ENCODE measurements at places on chromosomes 12 and 14. TPM values are rescaled to one million over a fixed set of nuclear protein-coding genes. Genes with fewer than 3 reads are reported as not detected.

The FIGNL2 gene
- polyA plus RNA-seq = 1.7 TPM

The CLEC4D gene
- not detected for polyA plus RNA-seq

The IL22 gene
- not detected for polyA plus RNA-seq

The RTL1 gene
- 54.6 TPM for polyA plus RNA-seq

The PLEK2 gene
- polyA plus RNA-seq = 0.80 TPM

DNA sequence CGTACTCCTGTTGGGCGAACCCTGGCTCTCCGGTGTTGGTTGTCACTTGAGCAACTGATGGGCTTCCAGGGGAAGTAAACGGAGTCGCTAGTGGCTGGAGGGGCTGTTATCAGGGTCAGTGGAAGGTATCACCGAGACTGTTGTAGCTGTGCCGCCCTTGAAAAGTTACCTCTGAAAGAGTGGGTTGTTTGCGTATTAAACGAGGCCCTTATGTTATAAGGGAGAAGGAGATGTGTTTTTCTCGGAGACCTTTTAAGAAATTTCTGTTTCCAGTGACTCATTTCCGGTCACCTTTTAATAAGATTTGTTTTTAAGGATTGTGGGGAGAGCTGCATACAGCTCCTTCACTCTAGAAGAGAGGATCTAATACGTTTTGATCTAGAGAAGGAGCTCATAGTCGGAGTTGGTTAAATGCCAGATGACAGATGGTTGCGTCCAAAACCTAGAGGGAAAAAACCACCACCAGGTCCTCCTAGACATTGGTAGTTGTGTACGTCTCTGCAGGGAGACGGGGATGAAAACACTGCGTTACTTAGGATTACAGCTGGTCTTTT is 750 bp upstream of the DBX2 start:
- no peak overlapping the region for H3K27ac ChIP-seq
- DNase-seq = peak; percentile 54
- peaks cover 19% of the 10 kb centered on the region for H3K27me3 ChIP-seq
- H3K36me3 ChIP-seq = no peaks in the 10 kb centered on the region

- H3K36me3 ChIP-seq = peaks cover 23% of the 10 kb centered on the region
- H3K27me3 ChIP-seq = no peaks in the 10 kb centered on the region
- no peak for DNase-seq
- H3K4me1 ChIP-seq = no peaks in the 10 kb centered on the region
- H3K27ac ChIP-seq = no peak overlapping the region
Observed at GRCh38 chr14:69378274-69378673, 19.8 kb downstream of the ERH start.

DNA sequence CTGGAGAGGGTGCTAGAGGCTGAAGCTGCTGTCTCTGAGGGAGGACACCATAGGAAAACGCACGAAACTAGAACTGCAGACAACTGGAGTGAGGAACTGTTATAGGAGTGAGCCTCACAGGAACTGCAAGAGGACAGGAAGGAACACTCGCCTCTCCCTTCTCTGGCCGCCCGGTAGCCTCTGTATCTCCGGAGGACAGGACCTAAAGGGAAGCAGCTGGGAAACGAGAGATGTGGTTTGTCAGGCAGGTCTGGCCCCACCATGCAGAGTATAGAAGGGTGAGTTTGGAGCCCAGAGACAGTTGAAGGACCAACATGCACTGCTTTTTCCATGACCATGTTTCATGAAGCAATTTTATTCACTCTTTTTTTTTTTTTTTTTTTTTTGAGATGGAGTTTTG is 127.3 kb downstream of the EFCAB11 start:
- H3K36me3 ChIP-seq = no peaks in the 10 kb centered on the region
- no peak overlapping the region for H3K27ac ChIP-seq
- no peak for DNase-seq
- no peak overlapping the region for H3K4me3 ChIP-seq

- H3K27me3 ChIP-seq = no peaks in the 10 kb centered on the region
- H3K36me3 ChIP-seq = no peaks in the 10 kb centered on the region
- no peak overlapping the region for H3K4me3 ChIP-seq
- H3K4me1 ChIP-seq = no peaks in the 10 kb centered on the region
- no peak overlapping the region for H3K27ac ChIP-seq
Observed at GRCh38 chr12:88227263-88227662, 85.2 kb downstream of the TMTC3 start.

DNA sequence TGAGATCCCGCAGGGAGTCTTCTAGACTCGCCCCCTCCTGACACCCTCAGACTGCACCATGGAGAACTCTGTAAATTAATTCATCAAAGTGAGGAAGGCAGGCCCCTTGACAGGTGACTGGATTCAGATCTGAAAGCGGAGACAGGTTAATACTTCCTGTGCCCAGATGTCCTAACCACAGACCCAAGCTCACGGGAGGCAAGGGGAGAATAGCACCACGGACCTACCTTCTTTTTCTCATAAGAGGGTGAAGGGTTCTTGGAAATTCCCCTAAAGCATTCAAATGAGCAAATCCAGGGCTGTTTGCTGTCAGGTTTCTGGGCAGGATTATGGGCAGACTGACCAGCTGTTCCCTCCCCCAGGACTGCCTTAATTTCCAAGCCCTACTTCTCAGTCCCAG is 170.0 kb downstream of the ZFP36L1 start:
- H3K4me3 ChIP-seq = no peak overlapping the region
- peaks cover 43% of the 10 kb centered on the region for H3K4me1 ChIP-seq
- H3K27me3 ChIP-seq = no peaks in the 10 kb centered on the region
- no peak for DNase-seq

DNA sequence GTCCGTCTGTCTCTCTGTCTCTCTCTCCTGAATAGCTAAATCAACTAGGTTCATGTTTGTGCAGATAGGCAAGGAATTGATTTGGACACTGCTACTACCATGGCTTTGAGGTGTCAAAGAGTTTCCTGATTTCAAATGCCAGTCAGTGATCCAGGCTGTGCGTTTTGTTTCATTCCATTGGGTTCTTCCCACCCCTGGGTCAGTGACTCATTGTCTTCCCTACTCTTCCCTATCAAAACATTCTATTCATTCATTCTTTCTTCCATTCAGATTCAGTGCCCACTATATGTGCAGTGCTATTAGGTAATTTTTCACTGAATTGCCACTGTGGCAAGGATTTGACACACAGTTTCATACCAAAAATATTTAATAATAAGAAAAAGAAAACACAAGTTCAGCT is 50.4 kb downstream of the RPH3A start:
- H3K27me3 ChIP-seq = peaks cover 9% of the 10 kb centered on the region
- no peaks in the 10 kb centered on the region for H3K4me1 ChIP-seq
- H3K36me3 ChIP-seq = no peaks in the 10 kb centered on the region
- no peak for DNase-seq

Data from muscle of leg (tissue), 16 donors.